Aorta (tissue), 5 donors: ENCODE measurements at places on chromosomes 7 and 10. TPM values are rescaled to one million over a fixed set of nuclear protein-coding genes. Genes with fewer than 3 reads are reported as not detected.

The PPP1R3A gene
- 2.5 TPM for total RNA-seq

The FOXI2 gene
- total RNA-seq, result 0.23 TPM

The IFIT5 gene
- total RNA-seq, result 19.0 TPM

The ZNF479 gene
- not detected for total RNA-seq

The PRSS2 gene
- total RNA-seq, result 9.3 TPM

DNA sequence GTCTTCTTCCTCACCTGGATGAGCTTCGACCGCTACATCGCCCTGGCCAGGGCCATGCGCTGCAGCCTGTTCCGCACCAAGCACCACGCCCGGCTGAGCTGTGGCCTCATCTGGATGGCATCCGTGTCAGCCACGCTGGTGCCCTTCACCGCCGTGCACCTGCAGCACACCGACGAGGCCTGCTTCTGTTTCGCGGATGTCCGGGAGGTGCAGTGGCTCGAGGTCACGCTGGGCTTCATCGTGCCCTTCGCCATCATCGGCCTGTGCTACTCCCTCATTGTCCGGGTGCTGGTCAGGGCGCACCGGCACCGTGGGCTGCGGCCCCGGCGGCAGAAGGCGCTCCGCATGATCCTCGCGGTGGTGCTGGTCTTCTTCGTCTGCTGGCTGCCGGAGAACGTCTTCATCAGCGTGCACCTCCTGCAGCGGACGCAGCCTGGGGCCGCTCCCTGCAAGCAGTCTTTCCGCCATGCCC, 4.3 kb downstream of the GPER1 start:
- DNase-seq, result no peak

DNA sequence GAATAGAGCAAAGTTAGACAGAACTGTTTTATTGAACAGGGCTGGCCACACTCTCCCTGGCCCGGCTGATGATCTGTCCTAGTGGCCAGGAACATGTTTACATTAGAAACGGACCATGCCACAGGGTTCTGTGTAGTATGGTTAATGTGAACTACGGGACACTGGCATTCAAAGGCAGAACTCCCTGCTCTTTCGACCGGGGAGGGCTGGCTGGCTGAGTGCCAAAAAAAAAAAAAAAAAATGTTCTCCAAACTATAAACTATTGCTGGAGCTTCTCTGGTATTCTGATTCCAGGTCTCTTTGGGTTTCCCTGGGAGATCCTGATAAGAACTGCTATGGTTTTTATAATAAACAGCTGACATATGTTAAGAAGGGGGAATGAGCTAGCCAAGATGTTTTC, 1262.6 kb upstream of the SORCS1 start:
- no peak for DNase-seq

- DNase-seq, result no peak
These were observed 299.0 kb downstream of the MALRD1 start for GRCh38 chr10:19347621-19348020.

- DNase-seq, result no peak
These were observed 69.9 kb downstream of the ASAH2B start for GRCh38 chr10:50809596-50809995.

DNA sequence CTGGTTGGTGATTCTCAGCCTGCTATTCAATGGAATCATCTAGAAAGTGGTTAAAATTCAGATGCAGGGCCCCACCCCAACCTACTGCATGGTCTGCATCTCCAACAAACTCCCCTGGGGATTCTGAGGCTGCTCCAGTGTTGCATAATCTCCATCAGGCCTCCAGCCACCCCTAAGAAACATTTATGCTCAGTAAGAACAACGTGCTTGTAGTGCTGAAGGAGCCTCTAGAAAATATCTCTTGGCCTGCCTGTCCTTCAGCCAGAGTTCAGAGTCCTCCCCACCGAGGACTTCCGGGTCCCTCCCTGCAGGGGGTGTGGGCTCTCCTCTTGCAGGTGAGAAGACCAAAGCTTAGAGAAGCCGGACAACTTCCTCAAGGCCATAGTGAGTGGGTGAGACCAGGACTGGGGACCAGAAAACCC, 159.8 kb downstream of the SH3PXD2A start:
- DNase-seq, result no peak

DNA sequence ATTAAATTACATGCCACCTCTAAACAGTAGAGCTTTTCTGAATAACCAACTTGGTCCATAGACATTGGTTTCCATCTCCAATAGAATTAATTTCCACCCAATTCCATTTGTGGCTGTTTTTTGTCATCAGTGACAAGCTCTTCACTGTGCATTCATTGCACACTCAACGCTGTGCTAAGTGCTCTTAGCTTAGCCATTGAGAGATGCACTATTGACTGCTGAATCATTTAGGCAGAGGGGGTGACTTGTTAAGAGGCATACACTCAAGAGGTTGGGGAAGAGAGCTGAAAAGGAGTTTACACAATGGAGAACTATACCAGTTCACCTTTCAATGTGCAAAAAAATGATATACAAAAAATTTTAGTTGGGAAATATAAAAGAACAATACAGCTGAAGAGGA, 31.9 kb upstream of the CBLL1 start:
- no peak for DNase-seq

DNA sequence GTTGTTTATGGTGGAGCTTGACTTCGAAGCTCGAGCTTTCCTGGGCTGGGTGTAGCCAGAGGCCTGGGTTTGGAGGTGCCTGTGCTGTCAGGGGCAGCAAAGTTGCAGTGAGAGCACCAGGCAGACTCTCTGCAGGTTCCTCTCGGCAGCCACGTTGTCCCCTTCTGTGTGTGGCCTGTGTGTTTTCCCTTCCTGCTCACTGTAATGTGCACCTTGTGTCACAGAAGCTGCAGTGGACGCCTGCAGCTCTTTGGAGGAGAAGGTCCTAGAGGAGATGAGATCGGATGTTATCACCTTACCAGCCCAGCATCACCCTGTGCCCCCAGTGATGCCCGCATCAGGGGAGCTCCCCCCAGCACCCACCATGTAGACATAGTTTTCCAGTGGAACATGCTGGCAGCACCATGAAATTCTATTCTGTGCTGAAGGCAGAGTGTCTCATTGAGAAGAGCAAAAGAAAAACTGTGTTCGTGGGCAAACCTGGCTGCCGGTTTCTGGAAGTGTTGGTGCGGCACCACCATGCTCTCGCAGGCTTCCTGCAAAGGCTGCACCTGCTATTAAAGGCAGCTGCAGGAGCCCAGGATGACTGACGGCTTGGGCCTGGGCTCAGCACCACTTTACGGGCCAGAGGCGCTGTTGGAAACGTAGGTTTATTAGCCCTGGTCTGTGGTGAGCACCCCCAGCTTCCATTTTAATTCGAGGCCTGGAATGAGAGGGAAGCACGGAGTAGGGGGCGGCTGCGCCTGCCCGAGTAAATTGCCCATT, 609.8 kb upstream of the FOXK1 start:
- DNase-seq, result no peak

DNA sequence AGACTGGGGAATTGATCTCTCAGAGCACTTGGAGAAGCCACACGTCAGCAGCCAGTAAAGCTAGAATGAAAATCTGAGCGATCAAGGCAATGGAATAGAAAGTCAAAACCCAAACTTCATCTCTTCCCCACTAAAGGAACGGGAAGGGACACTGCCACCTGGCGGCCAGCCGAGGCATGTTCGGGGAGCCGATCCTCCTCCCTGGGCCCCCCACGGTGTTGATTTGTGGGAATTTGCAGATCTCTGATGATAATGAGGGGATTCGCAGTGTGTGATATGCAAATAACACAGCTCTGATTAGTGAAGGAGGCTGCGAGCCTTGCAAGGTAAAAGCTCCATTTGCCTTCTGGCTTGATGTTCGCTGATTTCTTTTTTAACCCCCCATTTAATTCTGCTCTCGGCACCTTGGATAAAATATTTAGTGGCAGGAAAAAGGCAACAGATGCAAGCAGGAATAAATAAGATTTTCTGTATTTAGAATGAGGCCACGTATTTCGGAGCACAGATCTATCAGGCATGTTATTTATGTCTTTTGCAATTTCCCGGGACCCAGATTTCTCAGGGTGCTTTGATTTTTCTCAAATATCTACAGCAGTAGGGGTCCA, 258.6 kb downstream of the PAXIP1 start:
- no peak for DNase-seq
